Parietal lobe (tissue), 2 donors: ENCODE measurements at places on chromosomes 6 and 20. TPM values are rescaled to one million over a fixed set of nuclear protein-coding genes. Genes with fewer than 3 reads are reported as not detected.

The FGD2 gene
- 2.2 TPM for total RNA-seq

The C6orf141 gene
- total RNA-seq, result 1.3 TPM

The PTK7 gene
- total RNA-seq, result 43.8 TPM

The EFHC1 gene
- total RNA-seq, result 52.3 TPM

The MCCD1 gene
- total RNA-seq, result not detected

The FILIP1 gene
- total RNA-seq, result 2.2 TPM

The GRM4 gene
- total RNA-seq, result 5.3 TPM

The CDSN gene
- total RNA-seq, result not detected

The DPPA5 gene
- total RNA-seq, result not detected

The OPRM1 gene
- 0.94 TPM for total RNA-seq

The LKAAEAR1 gene
- 0.63 TPM for total RNA-seq

The OTOR gene
- 1.9 TPM for total RNA-seq

The GGT7 gene
- total RNA-seq, result 26.9 TPM

The C20orf141 gene
- not detected for total RNA-seq

The MROH8 gene
- total RNA-seq, result 4.4 TPM

The PDE10A gene
- 92.0 TPM for total RNA-seq

The KIAA0408 gene
- 120 TPM for total RNA-seq

The SRSF12 gene
- 38.2 TPM for total RNA-seq

The BPI gene
- total RNA-seq, result not detected

The HCK gene
- 2.2 TPM for total RNA-seq

The DCDC2 gene
- total RNA-seq, result 1.3 TPM

The WDR27 gene
- total RNA-seq, result 82.6 TPM

The C6orf58 gene
- total RNA-seq, result 2.2 TPM
